SK-N-SH (cell line): ENCODE measurements at places on chromosomes 13 and 19. TPM values are rescaled to one million over a fixed set of nuclear protein-coding genes. Genes with fewer than 3 reads are reported as not detected.

Gene SHISA2
- polyA plus RNA-seq: not detected in 2 replicates

Gene PBX4
- 5.1 and 6.4 TPM in 2 replicates for polyA plus RNA-seq

Gene SYNGR4
- polyA plus RNA-seq: 0.08 TPM in 1 of 2 replicates, not detected in the other

Gene RNF17
- not detected in 2 replicates for polyA plus RNA-seq

Gene CGB8
- 0.13 TPM in 1 of 2 replicates, not detected in the other for polyA plus RNA-seq

Gene LYL1
- 1.1 and 2.2 TPM in 2 replicates for polyA plus RNA-seq

DNA sequence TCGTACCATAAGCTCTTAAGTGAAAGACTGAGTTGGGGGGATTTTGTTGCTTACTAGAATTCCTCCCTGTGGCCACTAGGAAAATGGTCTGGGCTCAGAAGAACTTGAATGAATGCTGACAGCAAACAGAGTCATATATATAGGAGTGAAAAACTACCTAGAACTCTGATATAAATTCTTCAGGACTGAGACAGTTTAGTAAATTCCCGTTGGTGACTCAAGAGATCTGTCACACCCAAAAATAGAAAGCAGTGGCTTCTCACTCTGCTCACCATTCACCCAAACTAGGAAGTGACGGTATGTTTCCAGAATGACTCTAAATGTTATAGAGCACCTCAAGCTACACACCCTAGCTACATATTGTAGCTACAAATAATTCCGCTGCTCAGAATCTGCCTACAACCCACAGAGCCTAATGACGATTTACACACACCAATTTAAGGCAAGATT lies 116.2 kb downstream of the TBC1D4 start:
- no peak for DNase-seq

GRCh38 chr13:25109341-25109740 lies 13.4 kb downstream of the PABPC3 start:
- DNase-seq: no peak

DNA sequence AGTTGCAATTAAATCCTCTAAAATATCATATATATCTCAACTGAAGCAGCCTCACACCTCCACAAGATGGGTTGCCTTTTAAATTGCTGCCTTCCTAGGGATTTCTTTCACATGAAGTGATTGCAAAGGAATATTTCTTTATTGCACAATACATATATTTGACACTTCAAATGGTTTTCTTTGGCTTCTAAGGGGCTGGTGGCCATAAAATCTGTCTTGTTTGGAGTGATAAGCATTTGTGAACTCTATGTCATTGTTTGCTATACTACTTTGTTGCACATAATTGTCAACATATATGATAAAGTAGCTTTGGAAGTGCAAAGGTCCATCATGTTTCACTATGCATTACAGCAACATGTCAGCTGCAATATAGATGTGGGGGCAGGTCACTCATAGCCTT lies 2380.9 kb downstream of the PCDH9 start:
- DNase-seq: no peak

- no peak for DNase-seq
Observed at GRCh38 chr13:41199526-41199925, 5.2 kb upstream of the KBTBD7 start.

- DNase-seq: no peak
Observed at GRCh38 chr19:16133818-16134217, 9.7 kb upstream of the HSH2D start.

DNA sequence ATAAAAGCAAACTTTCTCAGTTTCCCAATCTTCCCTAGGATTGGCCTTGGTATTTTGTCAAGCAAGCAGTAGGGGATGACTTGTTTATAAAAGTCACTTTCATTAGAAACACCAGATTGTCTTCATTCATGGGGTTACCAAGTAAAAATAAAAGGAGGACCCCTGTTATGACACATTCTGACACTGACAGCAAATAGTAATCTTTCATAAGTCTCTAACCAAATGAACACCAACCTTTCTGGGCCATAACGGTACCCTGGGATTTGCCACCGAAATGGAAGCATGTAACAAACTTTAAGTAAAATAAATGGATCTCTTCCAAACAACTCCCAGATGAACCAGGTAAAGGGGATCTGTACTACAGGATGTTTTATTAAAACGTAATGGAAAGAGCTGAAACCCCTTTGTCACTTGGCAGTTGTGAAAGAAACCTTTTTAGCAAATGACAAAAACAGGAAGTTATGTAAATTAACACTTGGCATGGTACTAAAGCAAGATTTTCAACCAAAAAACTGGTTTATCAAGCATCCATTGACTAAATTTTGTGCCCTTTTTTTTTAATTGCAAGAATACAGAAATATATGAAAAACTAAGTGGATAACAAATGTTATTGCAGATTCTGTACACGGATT lies 335.6 kb downstream of the RBM26 start:
- no peak for DNase-seq

GRCh38 chr19:57934820-57935665 lies at the start of gene ZNF418:
ZNF418 (minus strand) TSS chr19:57935402; CDS start chr19:57933822, 1,580 bp downstream.
- no peak for DNase-seq

- no peak for DNase-seq
Observed at GRCh38 chr13:110726726-110727125, 13.2 kb downstream of the ING1 start.

- no peak for DNase-seq
Observed at GRCh38 chr19:58398087-58398486, 2.6 kb downstream of the RNF225 start.
